Sigmoid colon (tissue), 7 donors: ENCODE measurements at places on chromosomes 5 and 9. TPM values are rescaled to one million over a fixed set of nuclear protein-coding genes. Genes with fewer than 3 reads are reported as not detected.
A peak's percentile ranks its signal among the peaks of the same experiment; 100 is the strongest.

Gene BTNL8
- polyA plus RNA-seq, result 16.0 TPM

Gene FOXD1
- polyA plus RNA-seq, result 0.09 TPM

Gene SLC6A3
- polyA plus RNA-seq, result 0.06 TPM

Gene BARHL1
- polyA plus RNA-seq, result not detected

Gene PHF24
- polyA plus RNA-seq, result 0.60 TPM

Gene NDUFAF2
- polyA plus RNA-seq, result 39.0 TPM

- H3K27ac ChIP-seq, result peak overlapping the region; percentile 91
- peaks cover 33% of the 10 kb centered on the region for H3K36me3 ChIP-seq
- H3K4me1 ChIP-seq, result peaks cover 23% of the 10 kb centered on the region
- H3K4me3 ChIP-seq, result no peak overlapping the region
- no peak for DNase-seq
Measured at GRCh38 chr9:128636024-128636390, 20.6 kb downstream of the DYNC2I2 start.

GRCh38 chr5:177312649-177313181 lies 1.0 kb upstream of the MXD3 start:
- H3K27ac ChIP-seq, result no peak overlapping the region
- DNase-seq, result peak; percentile 56
- H3K27me3 ChIP-seq, result no peaks in the 10 kb centered on the region
- H3K4me3 ChIP-seq, result peak overlapping the region; percentile 48
- peaks cover 4% of the 10 kb centered on the region for H3K36me3 ChIP-seq

DNA sequence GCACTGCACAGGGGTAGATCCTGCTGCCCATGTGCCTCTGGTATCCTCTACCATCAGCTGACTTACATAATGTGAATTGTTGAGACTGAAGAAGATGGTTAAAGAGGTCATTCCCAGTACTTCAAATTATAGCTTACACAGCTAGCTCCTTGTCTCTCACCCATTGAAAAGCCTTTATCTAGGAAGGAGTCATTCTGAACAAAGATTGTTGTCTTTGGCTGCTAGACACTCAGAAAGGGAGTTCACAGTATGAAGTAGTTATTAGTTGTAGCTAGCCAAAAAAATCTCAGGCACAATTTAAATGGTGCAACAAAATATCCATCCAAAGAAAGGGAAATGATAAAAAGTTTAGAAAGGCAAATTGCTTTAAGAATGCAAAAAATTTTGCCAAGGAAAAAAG lies 102.0 kb upstream of the NREP start:
- no peaks in the 10 kb centered on the region for H3K4me1 ChIP-seq
- no peaks in the 10 kb centered on the region for H3K36me3 ChIP-seq
- H3K4me3 ChIP-seq, result no peak overlapping the region
- no peaks in the 10 kb centered on the region for H3K27me3 ChIP-seq
- DNase-seq, result no peak

DNA sequence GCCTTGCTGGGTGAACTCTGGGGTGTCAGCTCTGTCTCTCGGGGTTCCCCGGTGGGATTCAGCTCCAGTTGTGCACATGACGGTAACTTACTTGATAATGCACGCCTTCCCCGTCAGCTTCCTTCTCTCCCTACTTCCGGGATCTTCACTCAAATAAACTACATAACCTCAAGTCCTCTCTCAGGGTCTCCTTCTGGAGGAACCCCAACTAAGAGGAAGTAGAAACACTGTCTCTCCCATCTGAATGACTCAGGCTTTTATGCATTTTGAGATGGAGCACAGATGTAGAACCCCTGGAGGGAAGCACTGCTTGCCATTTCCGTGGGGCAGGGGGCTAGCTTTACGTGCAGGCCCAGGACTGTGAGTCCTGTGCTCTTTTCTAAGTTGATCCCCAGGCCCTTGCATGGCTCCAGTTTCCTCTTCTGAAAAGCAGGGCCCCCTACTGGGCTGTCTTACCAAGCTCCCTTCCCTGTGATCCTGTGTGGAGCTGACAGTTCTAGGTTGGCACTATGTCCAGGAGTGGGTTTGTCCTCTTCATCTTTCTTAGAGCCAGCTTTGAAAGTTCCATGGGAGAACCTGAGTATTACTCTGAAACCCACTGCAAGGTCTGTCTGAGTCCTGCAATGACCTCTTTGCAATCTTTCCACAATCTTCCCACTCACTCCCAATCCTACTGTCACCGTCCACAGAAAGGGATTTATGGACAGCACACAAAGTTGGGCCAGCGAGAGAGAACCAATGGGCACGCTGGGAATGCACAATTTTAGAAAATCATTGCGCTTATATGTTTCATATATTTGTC lies 17.7 kb downstream of the S1PR3 start:
- peaks cover 5% of the 10 kb centered on the region for H3K4me1 ChIP-seq
- no peak for DNase-seq

DNA sequence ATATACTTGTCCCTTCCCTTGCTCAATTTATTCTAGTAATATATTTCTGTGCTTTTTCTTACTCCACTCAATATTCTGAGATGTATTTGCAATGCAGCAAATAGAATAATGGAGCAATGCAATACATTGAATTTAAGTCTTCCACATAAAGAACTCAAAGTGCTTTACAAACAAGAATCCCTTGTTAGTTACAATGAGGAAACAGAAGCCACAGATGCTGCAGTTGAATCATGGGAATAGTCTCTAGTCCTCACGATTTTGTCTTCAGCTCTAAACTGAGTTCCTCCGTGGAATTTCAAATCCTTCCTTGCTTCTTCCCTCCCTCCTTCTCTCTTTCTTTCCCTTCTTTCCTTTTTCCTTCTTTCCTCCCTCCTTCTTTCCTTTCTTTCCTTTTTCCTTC lies 12.5 kb upstream of the TAS2R1 start:
- no peak for DNase-seq
- no peaks in the 10 kb centered on the region for H3K36me3 ChIP-seq
- H3K27me3 ChIP-seq, result no peaks in the 10 kb centered on the region
- no peaks in the 10 kb centered on the region for H3K4me1 ChIP-seq
- no peak overlapping the region for H3K4me3 ChIP-seq

- H3K36me3 ChIP-seq, result no peaks in the 10 kb centered on the region
- H3K4me1 ChIP-seq, result no peaks in the 10 kb centered on the region
- peak; percentile 63 for DNase-seq
- no peaks in the 10 kb centered on the region for H3K27me3 ChIP-seq
- H3K27ac ChIP-seq, result no peak overlapping the region
- no peak overlapping the region for H3K4me3 ChIP-seq
Measured at GRCh38 chr5:138282920-138283742, 8.7 kb upstream of the GFRA3 start.

DNA sequence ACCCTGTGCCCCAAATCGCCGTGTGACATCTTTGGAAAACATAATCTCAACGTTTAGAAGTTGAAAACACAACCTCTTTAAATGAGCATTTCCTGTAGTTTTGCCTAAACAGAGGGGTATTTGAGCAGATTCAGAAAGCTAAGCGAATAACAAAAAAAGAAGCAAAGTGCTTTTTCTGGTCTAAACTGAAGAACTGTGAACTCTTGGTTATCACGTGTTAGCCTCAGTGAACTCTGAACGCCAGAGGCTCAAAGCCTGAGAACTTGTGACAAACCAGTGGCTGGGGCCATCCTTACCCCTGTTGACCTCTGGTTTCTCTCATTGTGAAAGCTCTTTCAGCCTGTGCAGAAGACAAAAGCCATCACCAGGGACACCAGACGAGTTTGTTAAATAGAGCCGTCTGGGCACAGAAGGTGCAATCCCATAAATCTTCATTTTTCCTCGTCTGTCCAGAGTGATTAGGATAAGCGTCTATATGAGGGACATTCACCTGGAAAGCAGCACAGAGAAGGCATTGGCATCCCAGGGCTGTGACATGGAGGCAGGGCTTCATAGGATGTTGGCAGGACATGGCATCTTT lies 61.4 kb upstream of the ICE1 start:
- DNase-seq, result no peak
- H3K4me1 ChIP-seq, result no peaks in the 10 kb centered on the region
- H3K36me3 ChIP-seq, result no peaks in the 10 kb centered on the region
- no peak overlapping the region for H3K27ac ChIP-seq

- H3K4me3 ChIP-seq, result no peak overlapping the region
- DNase-seq, result no peak
- H3K27me3 ChIP-seq, result no peaks in the 10 kb centered on the region
- no peaks in the 10 kb centered on the region for H3K36me3 ChIP-seq
- H3K4me1 ChIP-seq, result no peaks in the 10 kb centered on the region
- H3K27ac ChIP-seq, result no peak overlapping the region
Measured at GRCh38 chr5:134917070-134917815, 12.3 kb downstream of the PCBD2 start.

- H3K4me3 ChIP-seq, result no peak within 1 kb of the TSS
- H3K27ac ChIP-seq, result no peak within 1 kb of the TSS
- H3K36me3 ChIP-seq, result no peaks in the 10 kb centered on the region
- H3K4me1 ChIP-seq, result no peaks in the 10 kb centered on the region
- no peak for DNase-seq
Measured at GRCh38 chr5:95390812-95391492, at the start of gene FAM81B. Gene FAM81B, plus strand, starts transcription at chr5:95391366. Its CDS starts 24 bp downstream, at chr5:95391390.

DNA sequence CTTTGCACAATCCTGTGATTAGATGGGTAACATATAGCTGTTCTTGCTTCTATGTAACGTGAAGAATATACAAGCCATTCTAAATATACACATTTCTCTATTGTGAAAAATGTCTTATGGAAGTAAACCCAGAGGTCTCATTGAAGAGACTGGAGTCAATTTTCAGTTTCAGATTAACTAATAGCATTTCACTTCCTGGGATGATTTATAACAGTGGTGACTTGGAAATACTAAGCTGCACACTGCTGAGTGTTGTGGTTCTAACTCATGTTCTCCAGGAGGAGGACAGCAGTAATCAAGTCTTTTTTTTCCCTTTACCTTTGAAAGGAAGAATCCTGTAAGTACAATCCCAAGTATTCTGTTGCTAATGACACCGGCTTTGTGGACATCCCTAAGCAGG lies 3.3 kb downstream of the CTSL start:
- no peak overlapping the region for H3K27ac ChIP-seq
- no peak for DNase-seq

DNA sequence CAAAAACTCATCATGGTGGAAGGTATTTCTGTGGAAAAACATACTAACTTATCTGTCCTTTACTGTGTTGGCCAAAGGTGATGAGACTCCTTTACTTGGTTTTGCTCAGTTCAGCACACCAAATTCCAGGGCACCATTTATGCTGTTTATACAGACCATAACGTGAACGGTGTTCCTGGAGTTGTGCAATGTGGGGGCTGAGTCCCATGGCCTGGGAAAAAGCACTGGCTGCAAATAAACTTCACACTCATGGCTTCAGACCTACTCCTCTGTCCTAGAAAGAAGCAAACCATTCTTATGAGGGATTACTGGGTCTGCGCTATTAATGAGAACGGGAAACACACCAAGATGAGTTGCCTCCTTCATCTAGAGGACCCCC lies 10.4 kb downstream of the FREM1 start:
- DNase-seq, result no peak
- H3K4me3 ChIP-seq, result peak overlapping the region; percentile 19
- no peak overlapping the region for H3K27ac ChIP-seq
- H3K4me1 ChIP-seq, result peaks cover 53% of the 10 kb centered on the region
- H3K27me3 ChIP-seq, result no peaks in the 10 kb centered on the region

DNA sequence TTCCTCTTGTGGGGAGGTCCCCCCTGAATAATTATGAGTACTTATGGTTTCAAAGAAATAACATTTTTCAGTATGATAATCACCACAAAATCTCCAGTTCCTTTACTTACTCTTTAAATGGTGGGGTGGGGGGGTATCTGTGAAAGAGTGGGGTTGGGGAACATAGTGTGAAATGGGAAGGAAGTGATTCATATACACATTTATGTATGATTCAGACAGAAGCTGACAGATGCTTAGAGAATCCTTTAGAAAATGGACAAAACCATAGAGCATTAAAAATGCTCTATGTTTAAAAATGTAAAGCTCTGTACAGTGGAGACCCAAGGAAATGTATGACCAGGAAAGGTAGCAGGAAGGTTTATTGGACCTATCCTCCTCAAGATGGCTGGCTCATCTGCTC lies 267.5 kb upstream of the GRIA1 start:
- no peaks in the 10 kb centered on the region for H3K36me3 ChIP-seq
- DNase-seq, result no peak
- no peak overlapping the region for H3K27ac ChIP-seq
- H3K4me3 ChIP-seq, result no peak overlapping the region

- H3K4me1 ChIP-seq, result no peaks in the 10 kb centered on the region
- no peak overlapping the region for H3K4me3 ChIP-seq
- no peak for DNase-seq
- no peaks in the 10 kb centered on the region for H3K36me3 ChIP-seq
- H3K27ac ChIP-seq, result no peak overlapping the region
Measured at GRCh38 chr5:148799737-148800527, 26.5 kb upstream of the ADRB2 start.

- no peak for DNase-seq
- no peak overlapping the region for H3K4me3 ChIP-seq
- no peaks in the 10 kb centered on the region for H3K36me3 ChIP-seq
- peaks cover 19% of the 10 kb centered on the region for H3K4me1 ChIP-seq
- no peaks in the 10 kb centered on the region for H3K27me3 ChIP-seq
- H3K27ac ChIP-seq, result peak overlapping the region; percentile 56
Measured at GRCh38 chr9:113349066-113349444, 286 bp upstream of the BSPRY start.
